Esophagus muscularis mucosa (tissue), 4 donors: ENCODE measurements at places on chromosomes 6 and 20.
A peak's percentile ranks its signal among the peaks of the same experiment; 100 is the strongest.

DNA sequence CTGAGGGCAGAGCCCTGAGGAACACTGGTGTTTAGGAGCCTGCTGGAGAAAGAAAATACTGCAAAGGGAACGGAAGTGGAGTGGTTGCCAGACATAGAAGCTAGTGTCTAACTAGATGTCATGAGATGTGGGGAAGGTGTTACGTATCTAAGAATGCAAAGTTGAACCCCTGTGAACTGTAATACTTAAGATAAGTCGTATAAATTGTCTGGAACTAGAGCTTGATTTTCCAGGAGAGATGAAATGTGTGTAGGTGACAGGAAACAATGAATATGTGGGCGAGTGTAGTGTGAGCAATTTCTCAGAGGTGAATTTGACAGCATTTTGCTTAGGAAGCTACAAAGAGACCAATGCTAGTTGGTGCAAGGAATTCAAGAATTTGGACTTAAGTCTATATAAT is 27.9 kb downstream of the ESR1 start:
- DNase-seq = no peak

- no peak for DNase-seq
Measured at GRCh38 chr6:140403020-140403419, 1028.6 kb upstream of the CITED2 start.

DNA sequence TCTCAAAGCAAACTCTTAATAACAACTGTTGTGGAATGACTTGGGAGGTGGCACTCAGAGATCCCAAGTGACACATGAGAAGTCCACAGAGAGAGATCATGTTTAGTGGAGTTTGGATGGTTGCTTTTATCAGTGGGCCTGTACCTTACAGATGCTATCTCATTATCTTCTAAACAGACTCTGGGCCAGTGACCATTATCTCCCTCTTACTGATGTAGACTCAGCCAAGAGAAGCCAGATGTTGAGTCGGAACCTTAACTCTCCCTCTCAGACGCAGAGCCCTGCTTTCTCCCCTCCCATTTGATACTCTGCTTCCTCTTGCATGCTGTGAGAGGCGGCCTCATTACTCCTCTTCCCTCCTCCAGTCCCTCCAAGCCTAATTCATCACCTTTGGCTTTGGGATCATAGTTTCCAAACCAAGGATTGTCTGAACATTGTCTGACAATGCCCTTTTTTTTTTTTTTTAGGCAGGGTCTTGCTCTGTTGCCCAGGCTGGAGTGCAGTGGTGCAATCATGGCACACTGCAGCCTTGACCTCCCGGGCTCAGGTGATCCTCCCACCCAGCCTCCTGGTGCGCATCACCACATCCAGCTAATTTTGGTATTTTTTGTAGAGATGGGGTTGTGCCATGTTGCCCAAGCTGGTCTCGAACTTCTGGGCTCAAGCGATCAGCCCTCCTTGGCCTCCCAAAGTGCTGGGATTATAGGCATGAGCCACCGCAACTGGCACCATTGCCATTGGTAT is 4.5 kb upstream of the DDR1 start:
- no peak for DNase-seq

DNA sequence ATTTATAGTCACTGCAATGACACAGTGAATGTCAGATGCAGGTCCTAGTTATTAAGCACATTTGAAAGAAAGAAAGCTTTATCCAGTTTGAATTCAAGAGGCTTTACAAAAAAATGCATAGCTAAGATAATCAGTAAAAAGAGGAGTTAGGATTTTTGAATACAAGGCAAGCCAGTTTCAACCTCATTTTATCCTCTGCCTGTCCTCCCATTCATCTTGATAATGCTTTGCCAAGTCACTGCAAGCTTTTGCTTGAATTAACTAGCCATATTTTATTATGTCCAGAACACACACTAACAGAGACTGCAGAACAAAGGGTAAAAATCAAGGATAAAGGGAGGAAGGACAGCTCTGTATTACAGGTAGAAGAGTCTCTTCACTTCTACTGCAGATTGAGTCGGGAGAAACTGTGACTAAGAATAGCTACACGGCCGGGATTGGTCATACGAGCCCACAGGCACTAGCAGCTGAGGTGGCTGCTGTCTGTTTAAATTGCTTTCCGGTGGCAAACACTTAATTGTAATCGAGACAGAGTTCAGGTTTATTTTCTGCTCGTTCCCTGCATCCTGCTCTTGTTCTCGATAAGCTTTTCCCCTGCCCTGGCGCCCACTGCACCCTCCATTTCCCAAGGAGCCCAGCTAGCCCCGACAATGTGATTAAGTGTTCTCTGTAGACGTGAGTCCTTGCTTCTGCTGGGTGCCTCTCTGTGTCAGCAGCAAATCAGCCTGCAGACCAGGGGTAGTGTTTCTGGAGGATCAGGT is 30.5 kb upstream of the AKAP12 start:
- no peak for DNase-seq

- DNase-seq = no peak
Measured at GRCh38 chr6:147029923-147030322, 174.3 kb upstream of the STXBP5 start.

- DNase-seq = peak; percentile 21
Measured at GRCh38 chr6:6191476-6191875, 129.0 kb downstream of the F13A1 start.

DNA sequence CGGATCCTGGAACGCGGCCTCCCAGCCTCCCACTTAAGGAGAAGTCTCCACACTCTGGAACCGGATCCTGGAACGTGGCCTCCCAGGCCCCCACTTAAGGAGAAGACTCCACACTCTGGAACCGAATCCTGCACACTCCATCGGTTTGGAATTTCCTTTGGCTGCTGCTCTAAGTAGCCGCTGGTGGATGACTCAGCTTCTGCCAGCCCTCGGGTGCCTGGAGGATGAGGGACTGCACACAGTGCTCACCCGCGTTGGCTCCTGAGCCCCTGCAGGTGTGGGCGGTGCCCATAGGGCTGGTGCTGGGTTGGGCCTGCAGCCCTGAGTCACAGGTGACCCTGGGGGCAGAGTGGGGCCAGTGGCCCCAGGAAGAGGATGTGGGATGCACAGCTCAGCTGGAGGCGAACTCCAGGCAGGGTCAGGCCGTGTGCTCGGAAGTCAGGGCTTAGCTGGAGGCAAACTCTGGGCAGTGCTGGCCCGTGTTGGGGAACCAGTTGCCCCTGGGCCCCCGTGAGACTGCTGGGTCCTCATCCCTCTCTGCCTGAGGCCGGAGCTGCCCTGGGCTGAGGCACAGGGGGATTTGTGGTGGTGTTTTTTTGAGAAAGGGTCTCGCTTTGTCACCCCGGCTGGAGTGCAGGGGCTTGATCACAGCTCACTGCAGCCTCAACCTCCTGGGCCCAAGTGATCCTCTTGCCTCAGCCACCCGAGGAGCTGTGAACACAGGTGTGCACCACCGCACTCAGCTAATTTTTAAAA is 13.9 kb upstream of the TNFRSF6B start:
- no peak for DNase-seq

DNA sequence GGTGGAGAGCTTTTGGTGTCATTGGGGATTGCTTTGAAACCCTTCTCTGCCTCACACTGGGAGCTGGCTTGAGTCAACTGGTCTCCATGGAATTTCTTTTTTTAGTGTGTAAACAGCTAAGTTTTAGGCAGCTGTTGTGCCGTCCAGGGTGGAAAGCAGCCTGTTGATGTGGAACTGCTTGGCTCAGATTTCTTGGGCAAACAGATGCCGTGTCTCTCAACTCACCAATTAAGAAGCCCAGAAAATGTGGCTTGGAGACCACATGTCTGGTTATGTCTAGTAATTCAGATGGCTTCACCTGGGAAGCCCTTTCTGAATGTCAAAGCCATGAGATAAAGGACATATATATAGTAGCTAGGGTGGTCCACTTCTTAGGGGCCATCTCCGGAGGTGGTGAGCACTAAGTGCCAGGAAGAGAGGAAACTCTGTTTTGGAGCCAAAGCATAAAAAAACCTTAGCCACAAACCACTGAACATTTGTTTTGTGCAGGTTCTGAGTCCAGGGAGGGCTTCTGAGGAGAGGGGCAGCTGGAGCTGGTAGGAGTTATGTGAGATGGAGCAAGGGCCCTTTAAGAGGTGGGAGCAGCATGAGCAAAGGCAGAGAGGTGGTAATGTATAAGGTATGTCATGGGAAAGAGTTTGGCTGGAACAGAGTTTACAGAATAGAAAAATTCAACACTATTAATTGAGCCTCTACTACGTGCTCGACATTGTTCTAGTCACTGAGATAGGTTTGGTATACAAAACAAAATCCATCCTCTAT is 31.2 kb downstream of the SRSF3 start:
- DNase-seq = no peak

- DNase-seq = no peak
Measured at GRCh38 chr6:33915134-33915533, 111.3 kb upstream of the MLN start.

GRCh38 chr6:158642097-158642601 is 2.4 kb downstream of the DYNLT1 start:
- peak; percentile 91 for DNase-seq

- DNase-seq = no peak
Measured at GRCh38 chr20:63222541-63222940, 6.6 kb upstream of the YTHDF1 start.

DNA sequence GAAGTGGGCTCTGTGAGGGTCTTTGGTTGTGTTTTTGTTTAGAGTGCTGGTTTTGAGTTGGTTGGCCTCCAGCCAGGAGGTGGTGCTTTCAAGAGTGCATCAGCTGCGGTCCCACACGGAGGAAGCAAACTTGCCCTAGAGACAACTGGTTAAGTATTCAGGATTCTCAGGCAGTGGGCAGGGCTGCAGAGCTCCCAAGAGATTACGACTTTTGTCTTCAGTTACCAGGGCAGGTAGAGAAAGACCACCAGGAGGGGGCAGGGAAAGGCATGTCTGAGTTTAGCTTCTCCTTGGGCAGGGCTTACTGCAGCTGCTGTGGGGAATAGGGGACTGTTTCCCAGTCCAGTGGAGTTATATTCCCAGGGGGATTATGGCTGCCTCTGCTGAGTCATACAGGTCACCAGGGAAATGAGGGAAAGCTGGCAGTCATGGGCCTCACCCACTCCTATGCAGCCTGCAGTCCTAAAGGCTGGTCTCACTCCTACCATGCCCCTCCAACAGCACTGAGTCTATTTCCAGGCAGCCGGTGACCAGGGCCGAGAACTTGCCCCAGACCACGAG is 64.3 kb downstream of the TTI1 start:
- DNase-seq = peak; percentile 45

DNA sequence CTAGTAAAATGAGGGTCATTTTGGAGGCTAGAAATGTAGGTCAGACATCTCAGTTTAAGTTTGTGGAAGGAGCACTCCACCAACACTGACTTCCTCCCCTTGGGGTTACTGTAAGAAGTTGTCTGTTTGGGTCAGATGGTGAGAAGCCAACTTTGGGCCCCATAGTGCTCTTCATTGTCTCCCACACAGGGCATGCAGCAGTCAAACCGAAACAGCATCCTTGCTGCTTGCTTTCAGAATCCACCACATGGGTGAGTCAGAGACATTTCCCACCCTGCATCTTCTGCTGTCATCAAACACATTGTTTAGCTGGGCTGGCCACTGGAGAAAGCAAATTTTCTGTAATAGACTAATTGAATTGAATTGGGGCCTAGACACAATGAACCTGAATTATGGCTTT is 16.8 kb downstream of the IL17F start:
- no peak for DNase-seq

DNA sequence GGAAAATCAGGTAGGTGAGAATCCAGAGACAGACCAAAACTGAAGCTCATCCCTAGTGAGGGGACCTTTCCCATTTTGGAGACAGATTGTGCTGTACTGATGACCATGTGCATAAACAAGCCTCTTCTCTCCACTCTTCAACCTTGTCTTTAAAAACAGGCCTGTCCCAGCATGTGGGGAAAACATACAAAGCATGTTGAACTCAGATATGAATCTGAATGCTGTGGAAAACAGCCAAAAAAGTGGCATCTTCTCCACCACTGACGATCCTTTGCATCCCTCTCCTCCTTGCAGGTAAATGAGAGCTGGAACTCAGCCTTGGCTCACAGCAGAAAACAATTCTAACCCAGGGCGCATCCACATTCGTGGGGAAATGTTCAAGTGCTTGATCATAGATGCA is 123.7 kb upstream of the FOXQ1 start:
- DNase-seq = no peak

- no peak for DNase-seq
Measured at GRCh38 chr6:91569071-91569470, 982.2 kb upstream of the MAP3K7 start.

DNA sequence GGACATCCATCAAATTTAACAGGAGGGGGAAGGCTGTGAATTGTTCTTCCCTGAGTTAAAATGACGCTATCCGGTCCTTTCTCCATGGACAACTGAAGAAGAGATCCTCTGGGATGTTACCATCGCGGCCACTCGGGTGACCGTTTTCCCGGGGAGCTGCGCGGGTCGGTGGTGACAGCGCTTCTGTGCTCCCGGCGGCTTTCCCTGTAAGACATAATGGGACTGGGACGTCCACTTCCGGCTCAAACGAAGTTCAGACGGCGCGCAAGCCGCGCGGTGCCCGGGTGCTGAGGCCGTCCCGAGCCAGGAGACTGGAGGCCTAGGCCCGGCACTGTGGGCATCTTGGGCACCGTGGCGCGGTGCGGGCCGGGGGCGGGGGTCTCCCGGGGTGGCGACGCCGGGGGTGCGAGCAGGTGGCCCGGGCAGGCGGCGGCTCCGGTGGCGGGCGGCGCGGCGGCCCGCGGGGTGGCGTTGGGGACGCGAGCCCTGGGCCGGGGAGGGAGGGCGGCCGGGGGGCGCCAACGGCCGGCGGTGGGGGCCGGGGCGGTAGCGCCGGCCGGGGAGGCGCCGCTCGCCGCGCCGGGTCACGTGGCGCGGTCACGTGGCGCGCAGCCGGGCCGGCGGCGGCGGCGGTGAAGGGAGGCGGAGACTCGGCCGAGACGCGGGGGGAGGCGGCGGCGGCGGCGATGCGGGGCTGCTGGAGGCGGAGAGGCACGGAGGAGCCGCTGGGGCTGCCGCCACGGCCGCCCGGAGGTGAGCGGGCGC is 63.6 kb downstream of the GTF2H5 start:
- no peak for DNase-seq

GRCh38 chr20:1313236-1313964 is 15.5 kb downstream of the SDCBP2 start:
- DNase-seq = peak; percentile 94

DNA sequence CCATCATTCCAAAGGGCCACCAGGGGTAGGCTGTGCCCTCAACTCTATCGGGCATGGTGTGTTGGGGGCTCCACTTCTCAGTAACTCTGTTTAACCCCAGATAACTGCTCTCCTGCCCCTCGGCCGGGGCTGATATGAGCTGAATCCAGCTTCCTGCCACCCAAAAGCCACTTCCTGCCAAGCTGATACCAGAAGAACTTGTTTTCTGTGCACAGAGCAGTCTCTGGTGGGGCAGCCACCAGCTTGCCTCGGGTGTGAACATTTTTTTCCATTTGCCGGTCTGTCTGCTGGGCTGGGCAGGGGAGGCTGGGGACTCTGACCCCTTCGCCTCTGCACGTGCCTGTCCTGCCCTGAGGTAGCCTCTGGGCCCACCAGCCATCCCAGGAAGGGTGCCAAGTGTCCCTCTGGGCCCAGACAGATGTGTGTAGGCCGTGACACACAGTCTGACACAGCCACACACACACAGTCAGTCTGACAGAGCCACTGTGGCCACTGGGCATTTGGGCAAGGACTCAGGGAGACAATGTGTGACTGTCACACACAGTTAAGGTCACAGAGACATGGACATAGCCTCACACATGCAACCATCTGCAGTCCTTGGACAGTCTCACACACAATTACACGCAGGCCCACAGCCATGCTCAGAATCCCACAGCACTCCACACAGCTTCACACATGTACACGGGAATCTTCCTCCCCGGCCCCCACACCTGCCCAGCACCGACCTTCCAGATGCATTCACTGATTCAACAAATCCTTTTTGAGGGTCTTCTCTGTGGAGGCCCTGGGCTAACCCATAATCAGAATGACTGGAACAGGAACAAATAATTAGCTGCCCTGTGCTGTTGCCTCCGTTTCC is 45.1 kb downstream of the NOL4L start:
- DNase-seq = no peak

GRCh38 chr6:46104209-46104608 is 25.6 kb upstream of the ENPP4 start:
- no peak for DNase-seq
